ENCODE measurements at places on chromosomes 7 and 10.

- no peak for DNase-seq
These were observed 94.0 kb upstream of the TARP start for GRCh38 chr7:38367301-38367890.

DNA sequence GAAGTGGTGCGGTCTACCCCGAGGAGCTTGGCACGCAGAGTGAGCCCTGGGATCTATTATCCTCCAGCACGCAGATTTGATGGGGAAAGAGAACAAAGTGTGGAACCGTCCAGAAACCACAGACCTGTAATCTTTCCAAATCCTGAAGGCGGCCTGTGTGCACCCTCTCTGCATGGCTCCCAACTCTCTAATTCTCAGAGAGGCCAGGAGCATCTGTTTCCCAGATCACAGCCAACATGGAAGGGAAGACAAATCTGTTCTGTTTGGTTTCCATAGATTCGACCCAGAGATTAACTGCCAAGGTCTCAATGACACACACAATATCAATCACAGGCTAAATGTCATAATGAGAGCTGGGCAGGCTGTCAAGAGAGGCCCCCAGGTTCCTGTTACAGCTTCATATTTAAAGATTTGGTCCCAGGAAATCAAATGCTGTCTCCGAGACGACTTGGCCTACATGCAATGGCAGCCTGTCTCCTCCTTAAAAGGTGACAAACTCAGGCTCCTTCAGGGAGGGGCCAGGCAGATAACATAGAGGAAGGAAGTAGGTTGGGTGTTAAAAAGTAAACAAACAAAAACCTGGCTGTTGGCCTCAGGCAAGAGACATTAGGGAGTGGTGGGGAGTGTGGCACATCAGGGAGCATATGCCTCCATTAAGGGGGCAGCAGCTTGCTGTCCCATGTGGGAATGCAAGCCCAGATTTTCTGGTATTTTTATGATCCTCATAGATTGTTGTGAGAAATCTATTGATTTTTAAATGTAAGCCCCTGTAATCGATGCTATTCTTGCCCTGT, 48.8 kb upstream of the SAMD8 start:
- no peak for DNase-seq

GRCh38 chr10:98295401-98295811, 27.4 kb upstream of the LOXL4 start:
- DNase-seq = no peak

GRCh38 chr7:88395715-88396114, 89.0 kb upstream of the STEAP4 start:
- DNase-seq = no peak

- DNase-seq = no peak
These were observed 284.4 kb downstream of the DNAJB6 start for GRCh38 chr7:157621131-157621681.

DNA sequence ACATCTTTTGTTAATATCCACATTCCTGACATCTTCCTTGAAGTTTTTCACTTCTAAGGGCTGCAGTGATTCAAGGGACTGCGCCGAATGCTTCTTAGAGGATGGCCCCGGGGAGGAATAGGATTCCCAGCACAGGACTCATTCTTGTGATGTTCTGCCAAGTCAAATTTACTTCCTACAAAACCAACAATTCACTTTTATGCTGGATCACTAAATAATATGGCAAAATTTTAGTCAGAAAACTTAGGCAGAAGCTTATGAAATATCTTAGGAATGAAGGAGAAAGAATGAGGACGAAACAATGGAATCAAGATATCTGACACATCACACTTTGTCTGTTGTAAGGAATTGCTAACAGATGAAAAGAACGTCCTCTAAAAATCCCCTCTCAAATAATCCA, 151.5 kb downstream of the JAZF1 start:
- no peak for DNase-seq

- DNase-seq = no peak
These were observed 272.3 kb downstream of the SEMA3D start for GRCh38 chr7:84914598-84914997.

- DNase-seq = no peak
These were observed 25.9 kb downstream of the RGS10 start for GRCh38 chr10:119516381-119517234.

DNA sequence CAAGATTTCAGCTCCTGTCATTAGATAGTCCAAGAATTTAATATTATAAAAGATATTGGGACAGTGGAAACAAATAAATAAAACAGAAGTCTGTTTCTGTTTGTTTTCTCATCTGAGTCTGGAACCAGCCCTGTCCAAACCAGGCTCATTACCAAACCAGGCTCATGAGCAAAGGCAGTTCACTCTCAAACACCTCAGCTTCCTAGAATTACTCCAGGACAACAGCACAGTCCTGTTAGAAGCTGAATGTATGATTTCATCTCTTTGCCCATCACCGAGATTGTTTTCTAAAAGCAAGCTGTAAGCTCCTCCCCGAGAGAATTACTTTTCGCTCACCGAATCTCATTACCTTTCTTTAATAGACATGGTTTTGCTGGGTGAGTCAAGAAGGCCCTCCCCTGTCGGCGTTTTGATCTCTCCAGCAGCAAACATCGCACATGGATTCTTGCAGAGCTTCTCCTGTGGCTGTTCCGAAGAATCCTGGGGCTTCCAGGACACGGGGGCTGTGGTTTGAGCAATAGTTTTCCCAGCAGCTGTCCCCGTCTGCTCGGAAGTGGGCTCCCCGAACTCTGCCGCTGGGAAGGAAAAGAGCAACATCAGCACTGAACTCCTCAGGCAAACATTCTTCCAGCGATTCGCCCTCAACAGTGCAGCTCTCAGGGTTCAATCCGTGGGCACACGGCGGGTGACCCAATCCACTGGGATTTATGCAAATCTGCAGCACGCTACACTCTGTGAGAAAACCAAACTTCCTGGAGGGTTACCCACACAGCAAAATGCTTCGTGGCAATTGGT, 112.5 kb downstream of the SVIL start:
- DNase-seq = no peak

Measured in NCI-H1436 treated with DMSO at 0.1 percent for 48 hours (cell line).